ENCODE measurements at places on chromosomes 5 and 9.

DNA sequence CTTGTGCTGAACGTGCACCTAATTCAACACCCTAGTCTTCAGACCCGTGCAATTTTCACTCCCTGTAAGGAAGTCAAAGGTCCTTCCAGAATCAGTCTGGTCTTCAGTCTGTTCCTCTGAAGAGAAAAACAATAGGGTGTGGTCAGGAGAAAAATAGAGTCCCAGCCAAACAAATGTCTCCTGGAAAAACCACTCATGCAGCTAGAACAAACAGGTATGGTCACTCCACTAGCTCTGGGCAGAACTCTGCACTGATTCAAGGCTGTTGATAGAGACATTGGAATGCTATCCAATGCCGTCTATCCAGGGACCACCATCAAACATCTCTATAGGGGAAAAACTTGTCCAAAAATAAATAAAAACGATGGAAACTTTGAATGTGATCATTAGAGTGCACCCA is 81.8 kb upstream of the MAP3K1 start:
- DNase-seq: no peak

- no peak for DNase-seq
Measured at GRCh38 chr5:135024956-135025729, 8.9 kb downstream of the PITX1 start.

DNA sequence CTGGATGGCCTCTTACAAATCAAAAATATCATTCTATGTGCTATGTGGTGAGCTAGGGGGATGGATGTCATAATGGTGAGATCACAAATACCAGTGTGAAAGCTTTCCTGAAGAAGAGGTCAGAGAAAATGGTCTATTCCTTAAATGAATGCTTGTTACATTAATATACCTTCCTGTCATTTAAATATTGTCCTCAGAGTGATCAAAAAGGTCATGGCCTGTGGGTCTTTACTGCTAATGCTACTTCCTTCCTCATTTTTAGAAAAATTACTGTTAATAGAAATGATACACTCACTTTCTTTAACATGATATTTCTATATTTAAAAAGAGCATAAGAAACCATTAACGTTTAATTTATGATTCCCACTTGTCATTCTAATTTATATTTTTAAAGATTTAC is 9.7 kb downstream of the OMD start:
- DNase-seq: no peak

DNA sequence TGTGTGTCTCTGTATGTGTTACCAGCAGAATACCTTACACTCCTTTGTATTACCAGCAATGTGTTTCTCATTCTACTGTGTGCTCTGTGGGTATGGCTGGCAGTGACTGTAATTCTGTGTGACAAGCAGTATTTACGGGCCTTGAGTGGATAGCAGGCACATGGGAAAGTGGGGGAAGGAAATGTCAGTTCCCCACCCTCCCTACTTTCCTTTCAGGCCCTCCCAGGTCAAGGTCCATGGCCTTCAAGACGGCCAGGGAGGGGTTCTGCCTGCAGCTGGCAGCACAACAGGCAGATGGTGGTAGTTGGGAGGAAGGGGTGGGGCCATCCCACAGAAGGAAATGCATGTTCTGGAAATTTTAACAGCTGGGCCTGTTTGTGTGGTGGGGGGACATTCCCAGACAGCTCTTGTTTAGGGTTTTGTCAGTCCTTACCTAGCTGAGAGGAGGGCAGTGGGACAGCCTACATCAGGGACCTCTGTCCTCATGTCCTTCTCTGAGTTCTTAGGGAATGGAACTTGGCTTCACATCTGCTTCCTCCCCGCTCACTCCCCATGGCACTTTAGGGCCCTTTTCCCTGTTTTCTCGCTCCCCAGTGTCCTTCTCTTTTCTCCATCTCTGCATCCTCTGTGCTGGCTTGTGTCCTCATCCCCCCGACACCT is 14.6 kb upstream of the TNIP1 start:
- no peak for DNase-seq

DNA sequence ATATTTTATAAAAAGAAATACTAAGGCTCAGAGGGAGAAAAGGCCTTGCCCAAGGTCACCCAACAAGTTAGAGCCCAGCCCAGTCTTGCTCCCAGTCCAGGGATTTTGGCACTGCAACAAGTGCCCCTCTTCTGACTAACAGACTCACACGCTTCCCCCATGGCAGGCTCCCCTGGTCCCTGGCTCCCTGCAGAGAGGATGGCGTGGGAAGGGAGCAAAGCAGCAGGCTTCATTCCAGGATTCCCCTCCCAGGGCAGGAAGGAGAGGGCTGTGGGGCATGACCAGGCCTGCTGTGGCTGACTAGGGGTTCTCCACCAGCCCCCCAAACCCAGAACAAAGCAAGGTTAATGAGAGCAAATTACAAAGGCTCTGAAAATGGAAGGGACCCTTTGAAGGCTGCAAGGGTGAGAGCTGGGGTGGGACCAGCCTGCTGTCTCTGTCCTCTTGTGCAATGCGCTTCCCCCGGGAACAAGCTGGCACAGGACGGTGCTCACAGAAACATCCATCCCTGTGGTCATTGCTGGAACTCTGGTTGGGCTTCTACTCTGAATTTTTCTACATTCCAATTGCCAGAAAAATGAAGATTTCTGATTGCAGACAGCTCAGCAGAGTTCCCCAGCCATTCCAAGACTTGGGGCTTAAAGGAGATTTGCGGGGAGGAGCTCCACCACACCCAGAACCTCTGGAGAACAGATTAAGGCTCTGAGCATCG is 37.1 kb upstream of the FAT2 start:
- no peak for DNase-seq

- DNase-seq: no peak
Measured at GRCh38 chr5:38673671-38674071, 117.2 kb upstream of the LIFR start.

DNA sequence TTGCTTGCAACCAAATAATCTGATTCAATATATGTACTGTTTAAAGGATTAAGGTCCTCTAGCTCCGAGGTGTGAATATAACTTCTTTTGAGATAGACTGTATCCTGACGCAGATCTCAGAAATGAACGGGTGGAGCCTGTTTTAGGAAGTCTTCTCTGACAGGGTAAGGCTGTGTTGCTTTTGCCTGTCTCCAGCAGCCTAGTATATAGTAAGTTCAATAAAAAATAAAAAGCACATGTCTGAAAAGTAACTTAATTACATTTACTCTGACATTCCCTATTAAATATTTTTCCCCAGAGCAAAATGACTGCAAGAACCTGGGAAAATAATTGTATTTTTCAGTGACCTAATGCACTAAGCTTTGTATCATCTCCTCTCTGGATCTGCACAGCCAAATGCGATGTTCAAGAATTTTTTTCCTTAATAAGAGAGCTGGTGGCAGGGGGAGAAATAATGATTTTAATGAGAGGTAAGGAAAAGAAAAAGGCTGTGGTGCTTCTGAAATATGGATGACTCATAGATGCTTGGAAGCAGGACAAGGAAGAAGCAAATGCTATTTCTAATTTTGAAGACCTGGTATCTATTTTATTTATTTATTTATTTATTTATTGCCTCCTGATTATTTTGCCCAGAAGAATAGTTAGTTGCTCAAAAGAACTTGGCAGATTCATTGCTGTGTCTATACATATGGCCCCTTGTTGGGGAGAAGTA is 7.3 kb downstream of the PPP3R2 start:
- no peak for DNase-seq

DNA sequence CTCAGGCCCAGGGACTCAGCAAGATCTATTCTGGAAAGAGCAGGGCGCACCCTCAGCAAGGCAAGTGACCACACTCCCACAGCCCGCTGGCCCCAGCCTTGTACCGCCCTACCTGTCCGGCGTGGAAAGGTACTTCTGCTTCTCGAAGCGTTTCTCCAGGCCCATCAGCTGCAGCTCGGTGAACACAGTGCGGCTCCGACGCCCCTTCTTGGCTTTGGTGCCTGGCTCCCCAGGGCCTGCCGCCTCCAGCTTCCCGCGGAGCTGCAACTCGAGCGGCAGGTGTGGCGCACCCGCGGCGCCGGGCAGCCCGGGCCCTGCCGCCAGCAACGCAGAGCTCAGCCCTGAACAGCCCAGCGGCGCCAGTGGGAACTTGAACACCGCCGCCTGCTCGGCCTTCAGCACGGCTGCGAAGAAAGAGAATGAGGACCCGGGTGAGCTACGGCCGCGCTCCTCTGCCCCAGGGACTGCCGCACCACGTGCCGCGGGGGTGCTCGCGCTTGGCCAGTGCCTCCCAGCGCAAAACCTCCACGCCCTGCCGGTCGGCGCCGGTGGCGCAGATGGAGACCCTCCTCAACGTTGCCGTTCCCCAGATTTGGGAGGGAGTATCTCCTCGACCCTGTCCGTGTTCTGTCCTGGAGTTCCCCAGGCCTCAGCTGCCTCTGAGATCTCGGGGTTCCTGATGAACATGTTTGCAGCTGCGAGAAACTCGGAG is 2.2 kb downstream of the BARX1 start:
- DNase-seq: no peak

Data from Ammon's horn (tissue), 1 donor.